Activated T-helper 1 cell treated with anti-CD3 and anti-CD28 coated beads, Interleukin-12 subunit alpha, Interleukin-12 subunit beta, Interleukin-2, Interleukin-4 antibody, amounts not matched to agents 30 ng/mL and 10 ng/mL and 1 ng/mL, durations not matched to agents 14 hours and 24 hours and 36 hours (primary cell): ENCODE measurements at places on chromosomes 5 and 9.

- DNase-seq, result no peak
Measured at GRCh38 chr9:22238809-22239684, 207.6 kb upstream of the DMRTA1 start.

DNA sequence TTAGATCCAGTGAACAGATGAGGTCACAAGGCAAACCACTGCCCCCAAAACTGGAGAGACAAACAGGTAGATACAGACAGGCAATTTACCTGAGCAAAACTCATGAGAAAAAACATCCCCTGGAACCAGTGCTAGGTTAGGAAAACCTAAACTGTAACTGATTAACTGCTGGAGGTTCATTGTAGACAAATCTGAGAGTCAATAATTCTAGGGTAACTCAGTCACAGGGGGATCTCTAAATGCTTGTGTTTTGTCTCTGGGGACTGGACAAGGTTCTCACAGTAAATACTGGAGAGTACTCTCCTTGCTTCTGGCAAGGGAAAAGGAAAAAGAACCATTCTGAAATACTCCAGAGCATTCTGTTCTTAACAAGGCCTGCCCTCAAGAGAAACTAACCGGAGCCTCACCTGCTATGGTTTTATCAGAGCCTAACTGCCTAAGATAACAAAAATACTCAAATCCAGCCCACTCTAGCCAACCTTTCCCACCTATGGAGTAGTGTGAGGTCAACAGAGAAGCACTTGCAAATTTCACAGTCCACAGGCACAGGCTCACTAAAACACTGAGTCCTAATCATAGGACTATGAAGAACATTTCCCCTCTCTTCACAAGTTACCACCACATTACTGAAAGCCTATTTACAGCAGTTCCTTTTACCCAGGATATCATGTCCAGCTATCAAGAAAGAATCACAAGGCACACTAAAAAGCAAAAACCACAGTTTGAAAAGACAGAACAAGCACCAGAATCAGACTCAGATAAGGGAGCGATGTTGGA is 139.9 kb upstream of the ACOT12 start:
- DNase-seq, result no peak

- no peak for DNase-seq
Measured at GRCh38 chr5:55758231-55758630, 20.4 kb downstream of the DDX4 start.

DNA sequence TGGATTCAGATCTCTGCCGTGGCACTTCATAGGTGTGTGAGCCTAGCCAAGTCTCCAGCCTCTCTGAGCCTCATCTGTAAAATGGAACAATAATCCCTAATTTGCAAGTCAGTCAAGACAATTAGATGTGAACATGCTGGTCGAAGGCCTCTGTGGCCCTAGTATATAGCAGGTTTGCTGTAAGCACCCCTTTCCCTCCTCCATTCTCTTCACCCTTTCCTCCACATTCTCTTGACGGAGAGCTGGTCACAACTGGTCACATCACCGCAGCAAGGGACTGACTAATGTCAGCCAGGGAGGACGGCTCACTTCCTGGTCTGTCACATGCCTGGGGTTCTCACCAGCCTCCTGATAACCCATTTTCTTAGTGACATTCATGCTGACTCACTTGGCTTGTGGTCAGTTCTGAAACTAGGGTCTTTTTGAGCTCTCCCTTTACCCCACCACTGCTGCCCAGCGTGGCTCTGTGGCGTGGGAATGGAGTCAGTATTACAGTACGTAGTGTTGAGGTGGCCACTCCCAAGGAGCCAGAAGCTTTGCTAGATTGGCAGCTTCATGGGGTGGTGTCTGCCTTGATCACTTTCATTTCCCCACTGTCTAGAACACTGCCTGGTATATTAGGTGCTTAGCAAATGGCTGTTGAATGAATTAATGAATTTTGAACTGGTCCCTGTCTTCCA is 47.8 kb downstream of the ERGIC1 start:
- DNase-seq, result no peak

- DNase-seq, result no peak
Measured at GRCh38 chr9:2414465-2414864, 207.1 kb upstream of the VLDLR start.
